ENCODE measurements at places on chromosomes 12 and 14.

DNA sequence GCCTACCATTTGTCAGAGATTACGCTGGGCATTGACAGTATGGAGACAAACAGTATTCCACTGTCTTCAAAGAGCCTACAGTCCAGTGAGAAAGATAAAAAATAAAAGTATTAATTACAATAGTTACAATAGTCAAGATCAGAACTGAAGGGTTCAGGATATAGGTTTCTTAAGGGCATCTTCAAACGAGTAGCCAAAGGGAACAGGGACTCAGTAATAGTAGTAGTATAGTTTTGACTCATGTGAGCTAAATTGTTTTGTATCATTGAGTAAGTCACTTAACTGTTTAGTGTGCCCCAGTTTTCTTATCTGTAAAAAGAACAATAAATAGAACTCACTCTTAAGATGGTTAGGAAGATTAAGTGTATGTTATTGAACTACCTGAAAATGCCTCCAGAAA, 123.6 kb downstream of the METTL25 start:
- DNase-seq, result no peak

DNA sequence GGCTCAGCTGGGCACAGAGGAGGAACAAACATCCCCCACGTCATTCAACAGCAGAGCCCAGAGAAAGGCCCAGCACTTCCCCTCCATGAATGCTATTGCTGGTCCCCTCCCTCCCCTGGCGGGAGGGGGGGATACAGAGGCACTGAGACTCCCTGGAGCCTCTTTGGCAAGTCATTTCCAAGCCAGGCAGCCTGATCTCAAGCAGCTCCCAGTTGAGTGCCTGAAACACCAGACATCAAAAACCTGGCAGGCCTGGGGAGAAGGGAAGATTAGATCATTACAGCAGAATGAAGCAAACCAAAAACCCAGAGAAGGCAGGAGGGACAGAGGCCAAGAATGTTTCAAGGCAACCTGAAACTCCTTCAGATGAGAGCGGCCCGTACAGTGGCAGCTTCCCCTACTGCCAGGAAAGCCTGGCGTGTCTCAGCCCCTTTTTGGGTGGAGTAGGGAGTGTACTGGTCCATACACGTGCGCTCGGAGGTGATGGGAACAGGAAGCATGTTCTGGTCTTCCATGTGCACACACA, 92.1 kb downstream of the LRRC74A start:
- no peak for DNase-seq

DNA sequence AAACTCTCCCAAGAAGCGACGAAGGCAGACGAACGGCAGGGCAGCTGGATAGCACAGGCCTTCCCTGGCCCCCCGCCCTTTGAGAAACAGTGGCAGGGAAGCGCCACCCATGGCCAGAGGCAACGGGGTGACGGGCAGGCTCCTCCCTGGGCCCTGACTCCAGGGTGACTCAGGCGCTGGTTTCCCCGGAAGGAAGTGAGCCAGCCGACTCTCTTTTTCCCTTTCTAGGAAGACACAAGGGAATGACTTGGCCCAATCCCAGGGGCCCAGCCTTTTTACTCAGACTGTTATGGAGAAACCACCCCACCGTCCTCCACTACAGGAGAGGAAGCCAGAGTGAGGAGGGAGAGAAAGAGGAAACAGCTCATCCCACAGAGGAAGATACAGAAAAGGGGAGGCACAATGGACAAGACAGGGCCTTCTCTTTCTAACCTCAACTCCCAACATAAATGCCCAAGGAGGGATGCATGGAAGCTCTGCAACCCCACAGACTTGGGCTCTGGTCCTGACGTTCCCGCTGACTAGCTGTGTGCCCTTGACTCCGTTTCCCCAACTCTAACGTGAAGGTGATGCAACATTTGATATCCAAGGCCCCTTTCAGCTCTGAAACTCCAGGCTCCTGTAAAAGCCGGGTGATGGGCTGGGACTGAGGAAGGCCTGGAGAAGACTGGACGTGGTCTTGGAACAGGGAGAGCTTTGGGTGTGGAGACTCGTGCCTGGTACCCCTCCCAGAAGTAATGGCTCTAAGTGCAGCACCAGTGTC, 27.9 kb downstream of the ACTN1 start:
- peak; percentile 96 for DNase-seq

- DNase-seq, result no peak
Observed at GRCh38 chr12:70068743-70069142, 174.5 kb upstream of the CNOT2 start.

DNA sequence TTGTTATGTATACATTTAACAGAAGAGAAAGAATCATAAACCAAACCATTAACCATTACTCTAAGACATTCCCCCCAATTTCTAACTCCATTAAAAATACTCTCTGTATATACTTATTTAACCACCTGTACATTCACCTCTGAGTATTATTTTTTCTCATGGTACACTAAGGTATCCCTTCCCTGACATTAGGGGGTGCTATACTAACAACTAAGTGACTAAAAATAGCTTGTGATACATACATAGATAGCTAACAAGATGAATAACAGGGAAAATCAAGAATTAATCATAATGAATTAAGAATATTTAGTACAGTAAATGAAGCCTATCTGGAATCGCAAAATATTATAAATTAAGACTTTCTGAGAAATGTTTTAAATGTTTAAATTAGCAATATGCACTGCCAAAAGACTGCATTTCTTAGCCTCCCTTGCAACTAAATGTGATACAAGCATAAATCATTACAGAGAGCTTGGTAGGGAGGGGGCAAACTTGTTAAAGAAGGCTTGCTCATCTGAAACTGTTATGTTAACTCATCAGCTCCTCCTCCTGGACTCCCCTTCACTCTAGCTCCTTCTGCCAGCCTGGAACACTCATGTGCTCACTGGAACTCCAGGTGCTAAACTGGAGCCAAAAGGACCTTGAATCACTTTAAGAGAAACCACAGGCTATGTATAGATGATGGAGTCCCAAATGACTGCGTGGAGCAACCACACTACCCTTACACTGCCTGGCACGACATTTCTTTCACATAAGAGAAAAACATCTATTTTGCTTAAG, 14.9 kb downstream of the C2CD5 start:
- DNase-seq, result peak; percentile 33

- peak; percentile 13 for DNase-seq
Observed at GRCh38 chr14:100239211-100239839, 381 bp downstream of the YY1 start.

DNA sequence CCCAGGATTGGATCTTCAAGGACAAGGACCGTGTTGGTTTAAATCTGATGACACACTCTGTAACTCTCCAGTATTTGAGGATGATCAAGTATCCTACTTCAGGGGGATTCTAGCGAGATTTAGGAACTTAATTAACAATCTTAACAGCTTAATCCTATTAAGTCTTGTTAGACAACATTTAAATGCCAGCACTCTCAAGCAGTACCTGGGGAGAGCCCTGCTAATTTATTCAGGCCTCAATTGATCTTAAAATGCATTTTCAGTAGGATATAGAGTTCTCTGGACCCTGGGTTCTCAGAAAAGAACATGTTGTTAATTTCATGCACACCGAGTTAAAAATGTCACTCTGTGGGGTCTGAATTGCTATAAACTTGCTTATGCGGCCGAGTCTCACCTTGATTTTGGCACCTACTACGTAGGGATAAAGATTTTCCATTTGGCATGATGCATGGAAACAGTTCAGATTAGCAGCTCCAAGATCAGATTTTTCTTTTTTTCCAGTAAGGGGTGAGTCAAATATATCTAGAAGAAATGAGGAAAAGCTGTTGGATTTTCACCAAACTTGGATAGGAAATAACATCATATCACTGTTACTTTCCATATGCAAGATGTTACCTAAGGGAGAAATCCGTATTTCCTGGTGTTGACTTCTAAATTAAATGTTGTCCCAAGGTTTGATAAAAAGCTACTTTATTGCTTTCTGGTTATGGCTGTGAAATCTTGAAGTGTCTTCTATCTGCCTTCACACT, 76.1 kb downstream of the SLC24A4 start:
- no peak for DNase-seq

All from H4 (cell line).